Stimulated activated CD8-positive, alpha-beta memory T cell treated with anti-CD3 and anti-CD28 coated beads, Interleukin-2, amount 100 ng/mL, for 1 hour (primary cell): ENCODE measurements at places on chromosomes 12 and 14.

GRCh38 chr12:62760779-62761178, 174.2 kb downstream of the PPM1H start:
- no peak for DNase-seq

GRCh38 chr14:23089498-23090253, 5.3 kb downstream of the ACIN1 start:
- no peak for DNase-seq

- DNase-seq: no peak
Observed at GRCh38 chr12:116026346-116026745, 251.1 kb downstream of the MED13L start.

DNA sequence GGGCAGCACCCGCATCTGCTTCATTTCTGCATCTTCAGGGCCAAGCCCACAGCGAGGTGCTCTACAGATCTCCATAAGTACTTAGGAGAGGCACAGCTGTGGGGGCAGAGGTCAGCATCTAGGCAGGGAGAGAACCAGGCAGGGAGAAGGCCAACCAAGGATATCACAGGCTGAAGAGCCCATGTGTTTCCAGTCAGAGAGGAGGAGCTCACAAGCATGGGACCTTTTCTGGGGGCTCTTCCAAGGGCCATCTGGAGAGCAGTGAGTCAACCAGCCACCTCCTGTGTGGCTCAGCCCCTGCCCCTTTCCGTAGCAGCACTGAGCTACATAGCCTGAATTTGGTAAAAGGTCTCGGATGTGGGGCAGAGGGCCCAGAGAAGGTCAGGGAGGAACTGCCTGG, 78.5 kb downstream of the ARL6IP4 start:
- no peak for DNase-seq

GRCh38 chr14:60632777-60633176, 16.5 kb downstream of the SIX1 start:
- DNase-seq: no peak

DNA sequence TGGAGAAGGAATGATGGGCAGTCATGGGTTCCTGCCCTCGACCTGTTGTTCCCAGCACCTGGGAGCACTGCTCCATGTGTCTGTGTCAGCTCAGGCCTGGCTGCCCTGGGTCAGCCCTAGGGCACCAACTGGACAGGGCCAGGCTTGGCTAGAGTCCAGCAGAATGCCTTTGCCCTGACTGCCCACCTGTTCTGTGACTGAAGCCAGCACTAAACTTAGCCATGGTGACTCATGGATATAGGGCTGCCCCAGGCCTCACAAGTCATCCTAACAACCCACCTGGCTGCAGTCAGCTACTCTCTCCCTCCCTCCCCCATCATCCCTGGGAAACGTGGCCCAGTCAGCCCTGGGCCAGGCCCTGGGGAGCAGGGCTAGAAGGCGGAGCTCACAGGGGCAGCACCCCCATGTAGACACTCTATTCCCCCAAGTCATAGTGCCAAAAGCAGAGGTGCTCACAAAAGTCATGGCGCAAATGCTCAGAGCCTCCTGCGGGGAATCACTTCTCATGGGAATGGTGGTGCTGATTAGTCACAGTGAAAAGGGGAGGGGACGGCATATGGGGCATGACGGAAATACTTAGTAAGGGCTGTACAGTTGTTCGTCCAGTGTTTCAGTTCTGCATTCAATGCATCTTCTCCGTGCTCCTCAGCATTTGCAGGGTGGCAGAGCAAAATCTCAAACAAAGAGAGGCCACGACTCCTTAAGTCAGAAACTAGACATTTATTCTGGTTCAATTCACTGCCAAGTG, 52.0 kb upstream of the NTF3 start:
- no peak for DNase-seq

GRCh38 chr12:113486722-113487121, 15.1 kb upstream of the LHX5 start:
- no peak for DNase-seq

- no peak for DNase-seq
Observed at GRCh38 chr14:100629098-100629497, 41.9 kb upstream of the BEGAIN start.

DNA sequence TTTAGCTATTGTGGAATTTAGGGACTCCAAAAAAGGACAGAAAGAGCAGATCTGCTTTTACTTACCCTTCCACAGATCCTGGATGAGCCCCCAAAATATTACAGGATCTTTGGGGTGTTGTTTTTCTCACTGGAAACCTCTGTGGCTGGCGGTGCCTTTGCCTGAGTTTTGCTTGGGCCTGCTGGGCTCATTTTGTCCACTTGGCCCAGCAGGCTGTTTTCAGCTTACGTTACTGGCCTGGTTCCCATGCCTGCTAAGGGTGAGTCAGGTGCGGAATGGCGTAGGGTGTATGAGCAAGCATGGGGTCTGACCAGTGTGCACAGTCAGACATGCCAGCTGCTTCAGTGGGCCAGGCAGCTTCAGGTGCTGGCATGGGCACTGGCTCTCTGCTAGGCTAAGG, 45.8 kb downstream of the HSD17B6 start:
- no peak for DNase-seq

- no peak for DNase-seq
Observed at GRCh38 chr14:30299915-30300314, 259.0 kb upstream of the G2E3 start.

DNA sequence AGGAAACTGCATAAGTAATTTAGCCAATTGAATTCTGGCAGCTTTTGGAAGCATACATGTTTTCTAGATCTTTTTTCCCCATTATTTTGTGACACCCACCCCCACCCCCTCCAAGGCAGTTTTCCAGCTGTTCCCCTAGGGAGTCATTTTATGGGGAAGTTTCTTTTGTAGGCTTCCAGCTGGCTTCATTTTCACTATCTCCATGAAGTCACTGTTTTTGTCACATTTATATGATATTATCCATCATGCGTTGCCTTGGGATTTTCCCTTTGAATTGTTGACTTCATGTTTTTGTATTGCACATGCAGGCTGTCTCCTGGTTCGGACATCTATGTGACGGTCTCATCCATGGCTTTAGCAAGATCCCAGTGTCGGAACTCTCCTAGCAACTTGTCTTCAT, 233.6 kb upstream of the RGS6 start:
- DNase-seq: no peak

GRCh38 chr14:52352569-52352968, 38.5 kb downstream of the PTGER2 start:
- no peak for DNase-seq

DNA sequence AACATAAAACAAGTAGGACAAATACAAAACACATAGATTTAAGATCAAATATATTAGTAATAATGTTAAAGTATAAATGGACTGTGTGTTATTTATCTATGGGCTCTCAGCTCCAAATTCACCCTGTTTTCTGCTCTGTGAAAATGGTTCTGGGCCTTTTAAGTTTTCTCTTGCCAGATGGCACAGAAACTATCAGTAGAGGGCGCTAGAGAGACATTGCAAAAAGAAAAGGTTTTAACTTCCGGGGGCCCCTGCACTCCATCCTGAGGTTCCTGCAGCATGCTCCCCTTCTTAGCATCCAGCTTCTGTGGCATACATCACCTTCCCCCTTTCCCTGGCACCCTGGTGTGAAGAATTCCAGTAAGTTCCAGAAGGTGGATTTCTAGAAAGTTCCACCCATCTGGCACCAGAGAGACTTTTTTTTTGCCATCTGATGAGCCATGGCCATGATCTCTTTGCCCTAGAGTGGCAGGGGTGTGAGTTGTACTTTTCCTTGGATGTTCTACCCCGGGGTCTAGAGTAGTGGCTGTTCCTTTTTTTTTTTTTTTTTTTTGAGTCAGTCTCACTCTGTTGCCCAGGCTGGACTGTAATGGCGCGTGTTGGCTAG, 29.3 kb downstream of the ZCRB1 start:
- no peak for DNase-seq

DNA sequence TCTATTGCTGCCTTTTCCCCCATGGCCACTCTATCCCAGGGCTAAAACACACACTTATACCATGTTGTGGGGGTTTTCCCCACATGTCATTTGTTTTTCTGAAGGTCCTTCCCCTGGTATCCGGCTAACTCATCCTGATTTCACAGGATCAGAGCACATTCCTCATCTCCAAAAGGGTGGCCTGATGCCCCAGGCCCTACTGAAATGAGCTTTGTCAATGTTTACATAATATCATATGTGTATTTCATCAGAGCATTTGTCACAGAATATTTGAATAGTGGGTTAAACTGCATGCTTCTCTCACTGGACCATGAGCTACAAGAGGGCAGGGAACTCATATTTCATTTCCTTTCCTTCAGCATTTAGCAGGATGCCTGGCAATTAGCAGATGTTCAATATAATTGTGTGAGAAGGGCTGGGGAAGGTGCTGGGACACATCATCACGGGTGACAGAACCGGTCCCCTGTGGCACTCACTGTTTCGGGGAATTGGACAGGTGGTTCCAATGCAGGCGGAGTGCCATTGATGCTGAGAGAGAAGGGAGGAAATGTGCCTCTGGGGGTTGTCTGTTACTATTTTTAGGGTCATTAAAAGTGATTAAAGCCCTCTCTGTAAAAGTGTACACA, 26.8 kb downstream of the EMP1 start:
- no peak for DNase-seq

- DNase-seq: no peak
Observed at GRCh38 chr12:5945071-5946008, at the start of gene ANO2. ANO2 (minus strand) TSS chr12:5945259; CDS start chr12:5945217, 42 bp downstream.
